Amniotic epithelial cell (primary cell): ENCODE measurements at places on chromosomes 3 and 15.

DNA sequence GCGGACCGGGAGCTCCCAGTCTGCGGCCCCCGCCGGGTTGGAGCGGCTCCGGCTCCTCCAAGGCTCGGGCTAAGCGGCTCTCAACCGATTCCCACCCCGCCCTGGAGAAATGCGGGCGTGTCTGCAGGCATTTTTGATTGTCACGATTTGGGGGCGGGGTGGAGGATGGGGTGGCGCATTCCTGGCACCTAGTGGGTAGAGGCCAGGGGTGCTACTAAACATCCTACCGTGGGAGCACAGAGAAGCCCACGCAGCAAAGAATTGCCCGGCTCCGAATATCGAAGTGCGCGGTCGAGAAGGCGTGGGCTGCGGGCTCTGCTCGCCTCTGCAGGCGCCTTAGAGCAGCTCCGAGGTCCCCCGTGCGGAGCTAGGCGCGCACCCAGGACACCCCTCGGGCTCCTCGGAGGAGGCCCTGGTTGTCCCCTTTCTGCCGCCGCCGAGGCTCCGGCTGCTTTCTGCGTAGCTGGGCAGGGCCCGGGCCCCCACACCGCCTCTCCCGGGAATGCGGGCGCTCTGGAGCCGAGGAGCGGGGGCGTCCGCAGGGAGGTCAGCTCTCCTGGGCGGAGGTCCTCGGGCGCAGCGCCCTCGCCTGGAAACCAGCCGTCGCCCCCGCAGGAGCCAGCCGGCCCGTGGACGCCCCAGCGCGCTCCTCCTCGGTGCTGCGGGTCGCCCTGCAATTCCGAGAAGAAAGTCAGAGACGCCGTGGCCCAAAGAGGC lies 16.5 kb upstream of the LAMP3 start:
- peak; percentile 24 for DNase-seq

GRCh38 chr3:13700362-13700761 lies 151.4 kb downstream of the FBLN2 start:
- DNase-seq = no peak

DNA sequence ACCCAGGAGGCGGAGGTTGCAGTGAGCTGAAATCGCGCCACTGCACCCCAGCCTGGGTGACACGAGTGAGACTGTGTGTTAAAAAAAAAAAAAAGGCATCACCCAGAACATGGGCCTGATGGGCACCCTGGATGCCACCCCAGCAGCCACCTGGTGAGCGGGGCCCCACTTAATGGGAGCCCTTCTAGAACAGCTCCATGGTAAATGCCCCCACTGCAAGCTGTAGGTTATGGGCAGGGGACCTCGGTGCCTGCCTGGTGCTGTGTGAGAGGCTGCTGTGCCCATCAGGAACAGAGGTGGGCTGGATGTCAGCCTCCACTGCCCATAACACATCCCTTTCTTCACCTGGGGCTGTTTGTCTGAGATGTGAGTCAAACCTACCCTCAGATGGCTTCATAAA lies 156.2 kb upstream of the MEF2A start:
- no peak for DNase-seq

DNA sequence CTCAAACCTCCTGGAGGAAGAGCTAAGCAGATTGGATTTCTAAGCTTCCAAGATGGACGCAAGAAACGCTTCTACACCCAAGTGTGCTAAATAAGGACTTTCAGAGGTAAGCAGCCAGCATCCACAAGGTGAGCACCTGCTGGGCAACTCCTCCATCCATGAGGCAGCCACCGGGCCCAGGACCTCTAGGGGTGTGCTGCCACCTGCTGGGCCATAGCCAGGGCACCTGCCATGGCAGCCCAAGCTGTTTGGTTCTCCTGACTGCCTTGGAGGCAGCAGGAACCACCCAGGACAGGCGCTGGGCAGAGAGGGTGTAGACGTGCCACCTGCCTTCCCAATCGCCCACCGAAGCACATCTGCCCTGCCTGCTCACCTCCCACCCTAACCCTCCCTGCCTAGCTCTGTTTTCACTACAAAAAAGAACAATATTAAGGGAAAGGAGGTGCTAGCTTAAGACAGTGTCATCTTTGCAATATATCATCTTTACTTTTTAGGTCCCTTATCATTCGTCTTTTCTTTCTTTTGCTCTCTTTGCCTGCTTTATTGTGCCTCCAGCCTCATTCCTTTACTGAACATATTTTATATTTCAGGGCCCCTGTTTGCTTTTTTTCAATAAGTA lies 12.9 kb downstream of the C15orf62 start:
- DNase-seq = no peak

DNA sequence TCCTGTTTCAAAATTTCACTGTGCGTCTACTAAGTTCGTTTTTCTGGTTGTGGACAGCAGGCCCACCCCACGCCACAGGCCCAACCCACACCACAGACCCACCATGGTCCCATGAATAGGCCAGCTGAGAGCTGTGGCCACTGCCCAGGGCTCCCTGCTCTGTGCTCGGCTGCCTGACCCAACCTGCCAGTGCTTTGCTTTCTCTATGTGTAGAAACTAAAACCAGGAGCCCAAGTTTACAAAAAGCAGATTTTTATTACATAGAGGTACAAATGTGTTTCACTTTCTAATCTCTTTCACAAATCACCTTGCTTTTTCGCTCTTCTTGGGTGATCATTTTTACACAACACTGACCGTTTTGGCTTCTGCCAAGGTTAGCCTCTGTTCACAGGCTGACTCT lies 69.1 kb downstream of the HERC2 start:
- no peak for DNase-seq

DNA sequence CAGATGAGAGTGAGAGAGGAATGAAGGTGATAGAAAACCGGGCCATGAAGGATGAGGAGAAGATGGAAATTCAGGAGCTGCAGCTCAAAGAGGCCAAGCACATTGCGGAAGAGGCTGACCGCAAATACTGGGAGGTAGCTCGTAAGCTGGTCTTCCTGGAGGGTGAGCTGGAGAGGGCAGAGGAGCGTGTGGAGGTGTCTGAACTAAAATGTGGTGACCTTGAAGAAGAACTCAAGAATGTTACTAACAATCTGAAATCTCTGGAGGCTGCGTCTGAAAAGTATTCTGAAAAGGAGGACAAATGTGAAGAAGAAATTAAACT lies 88.9 kb downstream of the EOMES start:
- DNase-seq = peak; percentile 69

- peak; percentile 72 for DNase-seq
Measured at GRCh38 chr3:67384760-67385397, 269.5 kb downstream of the SUCLG2 start.

GRCh38 chr3:39139442-39139841 lies 13.9 kb downstream of the CSRNP1 start:
- DNase-seq = no peak

- DNase-seq = no peak
Measured at GRCh38 chr3:27324686-27325085, 44.5 kb downstream of the NEK10 start.

DNA sequence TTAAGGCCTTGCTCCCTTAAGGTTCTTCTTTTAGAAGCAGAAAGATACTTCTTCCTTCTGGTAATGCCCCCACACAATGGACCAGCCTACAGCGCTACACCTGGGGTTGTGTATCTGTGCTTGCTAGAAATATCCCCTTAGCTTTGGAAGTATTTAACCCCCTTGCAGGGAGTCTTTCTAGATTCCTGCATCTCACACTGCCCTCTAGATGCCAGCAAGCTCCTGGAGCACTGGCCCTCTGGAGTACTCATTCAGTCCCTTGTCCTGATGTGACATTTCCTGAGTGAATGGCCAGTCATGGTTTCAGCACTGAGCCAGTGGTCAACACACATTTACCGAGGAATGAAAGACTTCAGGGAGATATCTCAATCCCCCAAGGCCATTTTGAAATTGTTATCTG lies 30.4 kb upstream of the RBP2 start:
- no peak for DNase-seq

- no peak for DNase-seq
Measured at GRCh38 chr15:23860290-23861245, 173.5 kb upstream of the NDN start.

GRCh38 chr3:108486941-108487340 lies 23.5 kb downstream of the MYH15 start:
- peak; percentile 83 for DNase-seq

- DNase-seq = no peak
Measured at GRCh38 chr3:13708871-13709595, 160.1 kb downstream of the FBLN2 start.

- DNase-seq = no peak
Measured at GRCh38 chr3:35144011-35144410, 495.3 kb upstream of the ARPP21 start.

DNA sequence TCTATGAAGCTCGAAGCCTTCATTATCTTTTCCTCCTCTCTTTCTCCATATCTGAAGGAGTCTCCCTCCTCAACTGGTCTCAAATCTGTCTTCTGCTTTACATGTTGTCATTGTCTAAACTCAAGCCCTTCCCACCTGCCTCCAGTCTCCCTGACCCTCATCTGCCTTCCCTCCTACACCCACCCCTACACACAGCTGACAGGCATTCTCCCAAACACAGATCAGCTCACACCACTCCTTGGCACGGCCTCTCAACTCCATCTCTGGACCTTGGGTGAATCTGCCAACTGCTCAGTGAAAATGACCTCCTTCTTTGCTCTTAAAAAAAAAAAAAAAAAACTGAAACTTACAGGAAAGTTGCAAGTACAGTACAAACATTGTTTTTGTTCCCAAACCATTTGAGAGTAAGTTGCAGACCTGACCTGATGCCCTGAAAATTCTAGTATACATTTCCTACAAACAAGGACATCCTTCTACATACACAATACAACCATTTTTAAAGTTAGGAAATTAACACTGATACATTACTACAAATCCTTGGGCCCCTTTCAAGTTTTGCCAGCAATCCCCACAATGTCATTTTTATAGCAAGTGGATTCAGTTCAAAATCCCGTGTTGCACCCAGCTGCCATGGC lies 49.4 kb upstream of the UBE2E1 start:
- no peak for DNase-seq

- peak; percentile 37 for DNase-seq
Measured at GRCh38 chr3:120174811-120175539, 80.7 kb upstream of the GSK3B start.

DNA sequence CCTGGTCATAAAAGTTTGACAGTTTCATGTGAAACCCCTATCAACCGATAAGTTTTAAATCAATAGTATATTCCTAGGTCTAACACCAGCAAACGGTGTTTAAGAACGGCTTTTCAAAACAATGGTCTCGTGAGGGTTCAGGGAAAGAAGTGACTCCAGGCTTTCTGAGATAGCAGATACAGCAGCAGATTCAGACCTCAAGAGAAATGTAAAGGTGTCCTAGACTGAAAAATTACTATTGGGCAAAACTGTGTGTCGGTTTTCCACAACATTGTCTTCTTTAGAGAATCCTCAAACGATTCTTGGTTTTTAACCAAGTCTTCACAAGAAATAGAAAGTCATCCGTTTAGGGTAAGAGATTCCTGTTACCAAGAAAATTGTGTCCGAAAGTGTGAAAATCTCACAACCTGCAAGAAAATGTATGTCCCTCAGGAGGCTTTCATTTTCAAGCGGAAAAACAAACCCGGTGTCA lies 1.2 kb downstream of the SETD2 start:
- peak; percentile 21 for DNase-seq
